ENCODE measurements at places on chromosomes 6 and 20. TPM values are rescaled to one million over a fixed set of nuclear protein-coding genes. Genes with fewer than 3 reads are reported as not detected.

GRCh38 chr20:3130051-3130600 is 29.5 kb downstream of the FASTKD5 start:
- no peak overlapping the region for H3K27ac ChIP-seq
- H3K4me1 ChIP-seq: no peaks in the 10 kb centered on the region
- H3K36me3 ChIP-seq: no peaks in the 10 kb centered on the region
- no peak overlapping the region for H3K4me3 ChIP-seq
- no peaks in the 10 kb centered on the region for H3K27me3 ChIP-seq

GRCh38 chr6:165850434-165851019 is 187.5 kb upstream of the PDE10A start:
- peak; percentile 87 for DNase-seq
- H3K4me3 ChIP-seq: no peak overlapping the region
- H3K27me3 ChIP-seq: peaks cover 15% of the 10 kb centered on the region
- no peak overlapping the region for H3K27ac ChIP-seq
- peaks cover 26% of the 10 kb centered on the region for H3K4me1 ChIP-seq
- no peaks in the 10 kb centered on the region for H3K36me3 ChIP-seq

LKAAEAR1 gene
- total RNA-seq: not detected

NMBR gene
- not detected for total RNA-seq

- H3K4me1 ChIP-seq: no peaks in the 10 kb centered on the region
- no peaks in the 10 kb centered on the region for H3K36me3 ChIP-seq
- H3K4me3 ChIP-seq: no peak overlapping the region
- no peaks in the 10 kb centered on the region for H3K27me3 ChIP-seq
- H3K27ac ChIP-seq: no peak overlapping the region
Measured at GRCh38 chr6:41455818-41456217, 90.4 kb upstream of the FOXP4 start.

RCAN2 gene
- 22.7 TPM for total RNA-seq

All from sigmoid colon (tissue), 7 donors.